ENCODE measurements at places on chromosomes 13 and 19.

- no peak for DNase-seq
These were observed 393.7 kb downstream of the FOXO1 start for GRCh38 chr13:40272776-40273139.

DNA sequence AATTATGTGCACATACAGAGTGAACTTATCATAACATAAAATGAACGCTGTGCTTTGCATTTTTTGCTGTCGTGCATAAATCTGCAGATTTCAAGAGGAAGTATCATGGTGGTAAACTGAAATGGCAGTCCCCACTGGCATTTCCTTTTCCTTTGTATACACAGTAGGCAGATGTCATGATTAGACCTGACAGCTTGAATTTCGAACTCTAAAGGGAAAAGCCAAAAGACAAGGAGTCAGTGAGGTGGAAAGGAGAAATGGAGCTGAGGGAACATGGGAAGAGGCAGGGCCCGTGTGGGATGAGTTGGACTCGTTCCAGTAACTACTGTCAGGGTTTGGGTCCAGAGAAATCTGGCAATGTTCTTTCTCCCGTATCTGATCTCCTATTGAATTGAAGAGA is 454.1 kb upstream of the SGCG start:
- no peak for DNase-seq

DNA sequence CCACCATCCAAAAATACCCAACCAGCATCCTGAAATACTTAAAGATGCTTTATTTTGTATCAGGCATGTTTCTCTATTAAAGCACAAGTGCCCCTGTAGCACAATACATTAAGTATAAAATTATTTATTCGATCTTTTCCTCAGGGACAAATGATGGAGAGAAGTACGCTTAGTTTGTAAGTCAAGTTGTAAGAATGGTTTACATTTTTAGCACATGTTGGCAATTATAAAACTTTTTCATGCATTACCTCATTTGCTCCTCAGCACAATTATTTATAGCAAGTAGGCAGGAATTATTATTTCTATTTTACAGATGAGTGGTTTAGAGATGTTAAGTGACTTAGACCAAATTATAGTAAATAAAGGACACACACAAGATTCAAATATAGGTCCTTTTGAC is 232.6 kb upstream of the HTR2A start:
- no peak for DNase-seq

- DNase-seq: no peak
These were observed 8.4 kb downstream of the IGFL3 start for GRCh38 chr19:46116121-46116520.

- peak; percentile 6 for DNase-seq
These were observed 44.5 kb upstream of the GTF3A start for GRCh38 chr13:27379694-27380641.

GRCh38 chr19:56681702-56682101 is 10.1 kb upstream of the ZNF835 start:
- no peak for DNase-seq

- DNase-seq: no peak
These were observed 6.0 kb downstream of the ACP4 start for GRCh38 chr19:50796128-50796633.

DNA sequence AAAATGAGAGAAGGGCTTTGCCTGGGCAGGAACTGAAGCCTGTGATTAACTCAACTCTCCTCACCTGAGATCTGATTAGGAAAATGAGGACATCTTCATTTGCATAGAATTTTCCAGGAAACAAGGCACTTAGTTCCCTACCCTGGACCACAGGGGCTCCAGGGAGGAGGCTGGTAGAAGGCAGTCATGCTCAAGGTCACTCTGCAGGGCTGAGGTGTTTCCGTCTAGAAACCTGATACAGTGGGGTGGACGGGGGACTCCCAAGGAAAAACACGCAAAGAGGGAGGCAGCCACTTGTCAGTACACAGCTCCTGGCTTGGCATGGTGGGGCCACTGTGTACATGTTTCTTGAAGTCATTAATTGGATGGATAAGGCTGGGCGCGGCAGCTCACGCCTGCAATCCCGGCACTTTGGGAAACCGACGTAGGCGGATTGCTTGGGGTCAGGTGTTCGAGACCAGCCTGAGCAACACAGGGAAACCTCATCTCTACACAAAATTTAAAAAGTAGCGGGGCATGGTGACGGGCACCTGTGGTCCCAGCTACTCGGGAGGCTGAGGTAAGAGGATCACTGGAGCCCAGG is 6.0 kb downstream of the KLK14 start:
- no peak for DNase-seq

GRCh38 chr13:97329331-97329730 is 104.6 kb upstream of the RAP2A start:
- DNase-seq: no peak

DNA sequence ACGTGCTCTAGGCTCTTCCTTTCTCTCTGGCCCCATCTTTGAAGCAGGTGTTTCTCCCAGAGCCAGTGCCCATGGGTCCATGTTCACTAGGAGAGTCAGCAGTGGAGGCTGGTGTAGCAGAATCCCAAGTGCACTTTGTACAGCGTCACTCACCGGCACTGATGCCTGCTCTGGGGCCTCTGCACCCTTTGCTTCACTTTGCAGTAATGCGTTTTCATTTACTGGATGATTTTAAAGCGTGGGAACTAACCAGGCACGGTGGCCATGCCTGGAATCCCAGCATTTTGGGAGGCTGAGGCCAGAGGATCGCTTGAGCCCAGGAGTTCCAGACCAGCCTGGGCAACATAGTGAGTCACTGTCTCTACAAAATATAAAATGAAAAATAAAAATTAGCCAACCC is 30.7 kb downstream of the SLC25A42 start:
- no peak for DNase-seq

- no peak for DNase-seq
These were observed 469 bp downstream of the ABHD17A start for GRCh38 chr19:1884719-1885334.

DNA sequence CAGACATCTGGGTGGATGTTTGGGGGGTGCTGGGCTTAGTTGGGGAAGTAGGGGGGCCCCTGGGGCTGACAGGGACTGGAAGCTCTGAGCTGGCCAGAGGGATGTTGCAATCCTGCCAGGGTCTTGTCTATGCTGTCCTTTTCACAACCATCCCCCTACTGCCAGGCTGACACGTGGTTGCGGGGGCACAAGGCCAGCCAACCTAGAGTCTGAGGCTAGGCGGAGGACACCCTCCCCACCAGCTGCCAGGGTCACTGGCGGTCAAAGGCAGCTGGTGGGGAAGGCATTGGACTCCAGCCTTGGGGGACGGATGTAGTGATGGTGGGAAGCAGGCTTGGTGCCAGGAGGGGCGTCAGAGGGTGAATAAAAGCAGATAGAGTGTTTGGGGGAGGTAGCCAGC is 1.6 kb upstream of the APOC1 start:
- peak; percentile 75 for DNase-seq

DNA sequence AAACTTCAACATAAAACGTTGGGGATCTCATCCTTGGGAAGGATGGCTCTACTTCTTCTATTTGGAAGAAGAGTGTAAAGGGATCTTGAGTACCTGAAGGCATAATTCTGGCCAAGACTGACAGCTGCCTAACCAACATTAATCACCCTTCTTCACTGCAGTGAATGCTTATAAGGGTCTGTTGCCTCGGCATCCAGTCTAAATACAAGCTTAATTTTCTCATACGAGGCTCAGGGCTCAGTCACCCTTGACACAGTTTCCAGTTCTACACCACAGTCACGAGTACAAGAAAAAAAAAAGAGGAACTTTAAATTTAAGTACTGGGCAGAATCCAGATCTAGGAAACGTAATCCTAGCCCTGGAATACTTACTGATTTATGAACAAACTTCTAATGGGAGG is 9.0 kb downstream of the FPR3 start:
- DNase-seq: peak; percentile 14

- DNase-seq: no peak
These were observed 78.1 kb upstream of the PCDH9 start for GRCh38 chr13:67308004-67308772.

- no peak for DNase-seq
These were observed 1139.7 kb upstream of the SPRY2 start for GRCh38 chr13:81480634-81481033.

DNA sequence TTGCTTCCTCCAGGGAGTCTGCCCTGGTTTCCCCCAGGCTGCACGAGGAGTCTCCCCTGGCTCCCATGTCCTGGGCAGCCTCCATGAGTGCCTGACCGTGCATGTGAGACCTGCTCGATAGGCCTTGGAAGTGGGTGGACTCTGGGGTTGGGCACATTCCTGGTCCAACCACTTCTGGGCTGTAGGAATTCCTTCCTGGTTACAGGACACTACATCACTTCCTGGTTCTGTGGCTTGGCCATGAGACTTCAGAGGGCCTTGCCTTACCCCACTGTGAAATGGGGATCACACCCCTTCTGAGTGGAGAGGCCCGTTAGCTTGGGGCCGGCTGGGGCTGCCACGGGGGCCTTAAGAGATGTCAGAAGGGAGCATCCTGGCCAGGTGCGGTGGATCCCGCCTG is 4.0 kb upstream of the ZNF628 start:
- no peak for DNase-seq

DNA sequence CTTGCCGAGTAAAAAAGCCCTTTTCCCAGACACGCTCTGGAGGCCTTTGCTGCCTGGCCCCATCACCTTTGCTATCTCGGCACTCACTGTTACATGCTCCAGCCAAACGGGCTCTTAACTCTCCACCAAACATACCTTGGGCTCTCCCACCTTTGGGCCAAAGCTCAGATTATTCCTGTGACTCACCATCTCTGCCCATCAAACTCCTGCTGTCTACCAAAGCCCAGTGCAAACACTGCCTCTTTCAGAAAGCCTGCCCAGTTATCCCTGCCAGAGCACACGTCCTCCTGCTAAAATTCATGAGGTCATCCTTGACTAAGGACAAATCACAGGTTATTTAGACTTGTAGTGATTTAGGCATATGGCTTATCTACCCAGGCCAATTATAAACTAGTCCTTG is 48.1 kb upstream of the SERPINE3 start:
- no peak for DNase-seq

- DNase-seq: no peak
These were observed 168.4 kb upstream of the STARD13 start for GRCh38 chr13:33453936-33454335.

- DNase-seq: no peak
These were observed 96.1 kb upstream of the MBNL2 start for GRCh38 chr13:97125810-97126738.

GRCh38 chr13:89066868-89067466 is 1395.8 kb downstream of the SLITRK5 start:
- peak; percentile 63 for DNase-seq

- no peak for DNase-seq
These were observed 15.2 kb upstream of the F7 start for GRCh38 chr13:113090415-113090770.

DNA sequence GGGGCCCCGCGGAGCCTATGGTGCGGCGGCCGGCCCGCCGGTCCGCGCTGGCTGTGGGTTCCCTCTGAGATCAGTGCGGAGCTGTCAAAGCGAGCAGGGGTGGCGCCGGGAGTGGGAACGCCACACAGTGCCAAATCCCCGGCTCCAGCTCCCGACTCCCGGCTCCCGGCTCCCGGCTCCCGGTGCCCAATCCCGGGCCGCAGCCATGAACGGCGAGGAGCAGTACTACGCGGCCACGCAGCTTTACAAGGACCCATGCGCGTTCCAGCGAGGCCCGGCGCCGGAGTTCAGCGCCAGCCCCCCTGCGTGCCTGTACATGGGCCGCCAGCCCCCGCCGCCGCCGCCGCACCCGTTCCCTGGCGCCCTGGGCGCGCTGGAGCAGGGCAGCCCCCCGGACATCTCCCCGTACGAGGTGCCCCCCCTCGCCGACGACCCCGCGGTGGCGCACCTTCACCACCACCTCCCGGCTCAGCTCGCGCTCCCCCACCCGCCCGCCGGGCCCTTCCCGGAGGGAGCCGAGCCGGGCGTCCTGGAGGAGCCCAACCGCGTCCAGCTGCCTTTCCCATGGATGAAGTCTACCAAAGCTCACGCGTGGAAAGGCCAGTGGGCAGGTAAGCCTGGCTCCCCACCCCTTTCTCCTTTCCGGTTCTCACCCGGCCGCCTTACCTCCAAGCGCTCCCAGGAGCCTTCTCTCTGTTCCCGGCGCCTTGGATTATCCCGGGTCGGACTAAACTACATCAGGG is at the start of gene PDX1:
PDX1 (plus strand) TSS at position 67 of the 743 bp plus-strand sequence; CDS start at position 206, 139 bp downstream.
- no peak for DNase-seq

DNA sequence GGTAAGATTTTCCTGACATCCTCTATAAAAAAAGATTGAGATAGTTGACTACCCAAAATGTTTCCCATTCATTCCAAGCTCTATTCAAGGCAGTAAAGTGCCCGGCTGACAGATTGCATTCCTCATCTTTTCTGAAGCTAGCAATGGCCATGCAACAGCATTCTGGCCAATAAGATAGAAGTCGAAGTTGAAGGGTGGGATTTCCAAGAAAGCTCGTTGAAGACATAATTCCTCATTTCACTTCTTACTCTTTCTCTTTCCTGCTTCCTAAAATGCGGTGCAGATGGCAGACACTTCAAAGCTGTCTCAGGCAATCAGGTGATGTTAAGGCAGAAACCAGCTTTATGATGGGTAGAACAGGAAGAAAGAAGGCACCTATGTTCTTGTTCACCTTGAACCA is 13.4 kb upstream of the ALOX5AP start:
- DNase-seq: no peak

- no peak for DNase-seq
These were observed 18.5 kb downstream of the MIER2 start for GRCh38 chr19:325937-326565.

GRCh38 chr13:105116966-105117365 is 1418.5 kb downstream of the EFNB2 start:
- no peak for DNase-seq

GRCh38 chr19:41923045-41923788 is 5.0 kb downstream of the ERFL start:
- no peak for DNase-seq

GRCh38 chr13:28866932-28867331 is 46.8 kb downstream of the MTUS2 start:
- DNase-seq: no peak

DNA sequence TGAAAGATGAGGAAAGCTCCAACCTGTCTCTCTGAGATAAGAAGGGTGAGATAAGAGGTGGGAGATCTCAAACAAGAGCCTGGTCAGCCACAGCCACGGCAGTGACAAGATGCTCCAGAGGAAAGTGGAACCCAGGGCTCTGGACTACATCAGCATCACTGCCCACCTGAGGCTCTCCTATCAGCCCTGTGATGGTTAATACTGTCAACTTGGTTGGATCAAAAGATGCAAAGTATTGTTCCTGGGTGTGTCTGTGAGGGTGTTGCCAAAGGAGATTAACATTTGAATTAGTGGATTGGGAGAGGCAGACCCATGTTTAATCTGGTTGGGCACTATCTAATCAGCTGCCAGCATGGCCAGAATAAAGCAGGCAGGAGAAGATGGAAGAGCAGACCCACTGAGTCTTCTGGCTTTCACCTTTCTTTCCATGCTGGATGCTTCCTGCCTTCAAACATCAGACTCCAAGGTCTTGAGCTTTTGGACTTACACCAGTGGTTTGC is 476.6 kb upstream of the NBEA start:
- no peak for DNase-seq

- DNase-seq: no peak
These were observed 148.1 kb downstream of the USP12 start for GRCh38 chr13:27023385-27024073.

- DNase-seq: no peak
These were observed 173.1 kb upstream of the RFC3 start for GRCh38 chr13:33644581-33645543.
